Left cardiac atrium (tissue), 4 donors: ENCODE measurements at places on chromosomes 16 and 17.
A peak's percentile ranks its signal among the peaks of the same experiment; 100 is the strongest.

DNA sequence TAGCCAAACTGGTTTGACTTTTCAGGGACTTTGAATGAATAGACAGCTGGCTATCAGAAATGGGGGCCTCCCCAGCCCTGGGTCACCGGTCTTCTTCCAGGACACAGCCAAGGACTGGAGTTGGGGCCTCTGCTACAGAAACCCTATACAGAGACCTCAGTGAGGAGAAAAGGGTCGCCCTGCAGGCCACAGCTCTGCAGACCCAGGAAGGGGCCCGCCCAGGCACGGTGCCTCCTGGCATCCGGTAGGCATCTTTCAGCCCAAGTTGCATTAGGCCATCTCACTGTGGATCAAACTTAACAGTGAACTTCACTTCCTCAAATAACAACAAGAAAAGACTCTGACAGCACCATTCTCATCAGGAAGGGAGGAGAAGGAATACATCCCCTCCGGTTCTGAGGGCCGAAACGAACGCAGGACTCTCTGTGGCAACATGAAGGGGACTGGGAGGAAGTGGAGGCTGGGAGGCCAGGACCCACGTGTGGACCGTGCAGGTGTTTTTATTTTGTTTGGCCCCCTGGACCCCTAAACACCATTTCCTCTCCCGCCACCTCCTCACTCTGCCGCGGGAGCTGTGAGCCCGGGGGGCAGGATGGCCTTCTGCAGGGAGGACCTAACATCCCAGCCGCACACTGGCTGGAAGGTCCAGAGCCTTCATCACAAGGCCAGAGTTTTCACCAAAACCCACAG lies 7.2 kb downstream of the SLC38A10 start:
- DNase-seq = no peak

- DNase-seq = peak; percentile 60
Observed at GRCh38 chr17:75720656-75721462, at the start of gene ITGB4. Gene ITGB4, plus strand, starts transcription at chr17:75721459. Its CDS starts 3,245 bp downstream, at chr17:75724704.

- no peak for DNase-seq
Observed at GRCh38 chr16:86598607-86599565, 20.5 kb downstream of the FOXL1 start.

- peak; percentile 39 for DNase-seq
Observed at GRCh38 chr17:16353317-16354174, at the start of gene CENPV. Gene CENPV, minus strand, starts transcription at chr17:16353469. Its CDS starts 33 bp downstream, at chr17:16353436.
